ENCODE measurements at places on chromosomes 5 and 9.

GRCh38 chr9:86708918-86709835 is 238.1 kb downstream of the GAS1 start:
- H3K4me3 ChIP-seq, result no peak overlapping the region
- no peaks in the 10 kb centered on the region for H3K4me1 ChIP-seq
- no peaks in the 10 kb centered on the region for H3K36me3 ChIP-seq
- no peak for DNase-seq

DNA sequence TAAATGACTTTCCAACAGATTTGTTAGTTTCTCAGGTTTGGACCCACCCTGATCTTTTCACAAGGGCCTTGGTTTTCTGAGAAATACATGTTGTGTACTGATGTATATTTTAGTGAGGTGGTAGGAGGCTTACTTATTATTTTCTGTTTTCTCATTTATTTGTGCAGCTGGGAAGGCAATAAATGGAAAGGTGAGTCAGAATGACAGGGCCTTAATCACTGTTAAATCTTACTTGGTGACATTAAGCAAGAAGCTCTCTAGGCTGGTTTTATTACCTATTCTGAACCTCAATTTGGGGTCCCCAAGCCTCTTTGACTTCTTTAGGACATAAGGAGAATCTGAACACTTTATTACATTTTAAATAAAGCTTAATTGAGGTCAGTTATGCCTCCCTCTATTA is 214.0 kb upstream of the DAB2 start:
- no peaks in the 10 kb centered on the region for H3K27me3 ChIP-seq
- no peak overlapping the region for H3K27ac ChIP-seq
- peaks cover 1% of the 10 kb centered on the region for H3K4me1 ChIP-seq
- H3K4me3 ChIP-seq, result no peak overlapping the region
- H3K36me3 ChIP-seq, result no peaks in the 10 kb centered on the region

DNA sequence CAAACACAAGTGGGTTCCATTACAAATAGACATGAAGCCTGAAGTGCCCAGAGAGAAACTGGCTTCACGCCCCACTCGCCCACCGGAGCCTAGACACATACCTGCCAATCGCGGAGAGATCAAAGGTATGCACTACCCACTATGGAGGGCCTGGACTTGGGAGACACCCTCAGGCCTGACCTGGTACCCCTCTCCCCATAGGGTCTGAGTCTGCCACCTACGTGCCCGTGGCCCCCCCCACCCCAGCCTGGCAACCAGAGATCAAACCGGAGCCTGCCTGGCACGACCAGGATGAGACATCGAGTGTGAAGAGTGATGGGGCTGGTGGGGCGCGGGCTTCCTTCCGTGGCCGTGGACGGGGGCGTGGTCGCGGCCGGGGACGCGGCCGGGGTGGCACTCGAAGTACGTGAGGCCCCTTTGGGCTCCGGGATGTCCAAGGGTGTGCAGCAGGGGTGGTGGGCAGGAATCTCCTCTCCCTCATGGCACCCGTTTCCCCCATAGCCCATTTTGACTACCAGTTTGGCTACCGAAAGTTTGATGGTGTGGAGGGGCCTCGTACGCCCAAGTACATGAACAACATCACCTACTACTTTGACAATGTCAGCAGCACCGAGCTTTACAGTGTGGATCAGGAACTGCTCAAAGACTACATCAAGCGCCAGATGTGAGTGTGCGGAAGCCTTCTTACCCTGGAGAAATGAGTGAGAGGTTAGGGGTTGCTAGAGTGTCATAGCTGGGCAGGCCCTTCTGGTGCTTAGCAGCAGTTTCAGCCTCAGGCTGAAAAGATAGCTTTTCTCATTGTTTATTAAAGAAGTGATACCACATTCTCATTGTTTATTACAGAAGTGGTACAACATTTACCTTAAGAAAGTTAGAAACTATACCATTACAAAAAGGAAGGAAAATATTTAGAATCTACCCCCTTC is 38.7 kb downstream of the LARP1 start:
- H3K4me3 ChIP-seq, result no peak overlapping the region
- no peaks in the 10 kb centered on the region for H3K27me3 ChIP-seq
- DNase-seq, result no peak
- no peak overlapping the region for H3K27ac ChIP-seq
- H3K4me1 ChIP-seq, result no peaks in the 10 kb centered on the region

- DNase-seq, result no peak
- no peak overlapping the region for H3K27ac ChIP-seq
- H3K4me3 ChIP-seq, result no peak overlapping the region
- H3K36me3 ChIP-seq, result no peaks in the 10 kb centered on the region
- H3K27me3 ChIP-seq, result no peaks in the 10 kb centered on the region
Observed at GRCh38 chr9:38083858-38084555, 15.0 kb upstream of the SHB start.

GRCh38 chr5:80852331-80853245 is 107.6 kb upstream of the RASGRF2 start:
- H3K4me1 ChIP-seq, result no peaks in the 10 kb centered on the region
- no peaks in the 10 kb centered on the region for H3K27me3 ChIP-seq
- no peak overlapping the region for H3K27ac ChIP-seq
- H3K4me3 ChIP-seq, result no peak overlapping the region
- H3K36me3 ChIP-seq, result peaks cover 7% of the 10 kb centered on the region
- no peak for DNase-seq

- no peak overlapping the region for H3K27ac ChIP-seq
- H3K4me1 ChIP-seq, result no peaks in the 10 kb centered on the region
- no peaks in the 10 kb centered on the region for H3K27me3 ChIP-seq
- no peak for DNase-seq
Observed at GRCh38 chr5:123000731-123001130, 35.8 kb downstream of the PPIC start.

DNA sequence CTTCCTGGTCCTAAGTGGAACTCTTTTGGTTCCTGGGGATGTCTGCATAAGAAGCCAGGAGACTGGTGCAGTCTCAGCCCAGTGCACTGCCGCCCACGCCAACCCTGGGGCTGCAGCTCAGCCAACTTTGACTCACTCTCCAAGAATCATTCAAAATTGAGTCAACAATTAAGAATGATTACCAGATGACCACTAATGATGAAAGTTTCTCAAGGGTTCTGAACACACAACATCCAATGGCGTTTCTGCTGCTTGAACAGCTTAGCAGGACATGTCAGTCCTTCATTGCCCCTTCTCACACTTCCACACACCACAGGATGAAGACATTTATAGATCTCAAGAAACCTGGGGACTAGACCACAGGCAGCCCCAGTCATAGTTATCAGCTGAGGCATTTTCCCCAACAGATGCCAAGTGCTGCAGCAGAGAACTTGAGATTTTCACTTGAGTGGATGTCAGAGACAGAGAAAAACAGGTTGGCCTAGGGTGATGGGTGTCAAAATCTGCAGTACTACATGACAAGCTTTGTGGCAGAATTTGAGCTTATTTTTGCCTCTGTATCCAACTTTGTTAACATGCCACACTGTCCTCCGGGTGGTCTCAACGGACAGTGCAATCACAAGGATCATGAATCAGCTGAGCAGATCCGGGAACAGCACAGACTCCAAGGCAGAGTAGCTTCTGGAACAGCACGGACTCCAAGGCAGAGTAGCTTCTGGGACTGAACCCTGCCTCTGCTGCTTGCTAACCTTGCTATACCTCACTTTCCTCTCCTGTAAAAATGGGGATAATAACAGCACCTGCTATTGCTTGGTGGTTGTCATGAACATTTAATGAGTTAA is 356.1 kb downstream of the SPOCK1 start:
- no peak overlapping the region for H3K27ac ChIP-seq
- no peak overlapping the region for H3K4me3 ChIP-seq
- no peak for DNase-seq
- H3K4me1 ChIP-seq, result no peaks in the 10 kb centered on the region
- no peaks in the 10 kb centered on the region for H3K36me3 ChIP-seq

DNA sequence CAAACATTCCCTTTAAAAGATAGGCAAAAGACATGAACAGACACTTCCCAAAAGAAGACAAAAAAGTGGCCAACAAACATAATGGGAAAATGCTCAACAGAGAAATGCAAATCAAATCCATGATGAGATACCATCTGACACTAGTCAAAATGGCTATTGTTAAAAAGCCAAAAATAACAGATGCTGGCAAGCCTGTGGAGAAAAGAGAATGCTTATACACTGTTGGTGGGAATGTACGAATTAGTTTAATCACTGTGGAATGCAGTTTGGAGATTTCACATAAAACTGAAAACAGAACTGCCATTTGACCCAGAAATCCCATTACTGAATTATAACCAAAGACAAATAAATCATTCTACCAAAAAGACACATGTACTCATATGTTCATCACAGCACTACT is 58.3 kb upstream of the WDR41 start:
- no peaks in the 10 kb centered on the region for H3K36me3 ChIP-seq
- H3K27me3 ChIP-seq, result no peaks in the 10 kb centered on the region
- no peaks in the 10 kb centered on the region for H3K4me1 ChIP-seq
- H3K27ac ChIP-seq, result no peak overlapping the region

DNA sequence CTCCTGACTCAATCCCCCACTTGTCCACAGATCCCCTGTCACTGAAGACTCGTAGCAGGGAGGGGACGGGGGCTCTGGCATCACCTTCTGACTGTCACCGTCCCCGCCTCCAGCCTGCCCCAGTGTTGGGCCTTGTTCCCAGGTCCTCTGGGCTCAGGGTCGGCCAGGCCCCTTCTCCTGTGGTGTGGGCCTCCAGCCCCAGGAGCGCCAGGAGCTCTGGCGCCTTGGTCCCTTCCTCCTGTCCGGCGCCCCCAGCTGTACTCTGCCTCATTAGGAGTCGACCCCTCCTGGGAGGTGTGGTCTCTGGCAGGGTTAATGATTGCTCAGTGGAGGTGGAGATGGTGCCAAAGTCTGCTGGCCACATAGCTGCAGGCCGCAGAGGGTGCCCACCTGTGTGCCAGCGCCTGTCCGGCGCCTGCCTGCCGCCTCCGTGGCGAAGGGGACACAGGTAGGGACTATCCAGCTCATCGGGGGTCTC is at the start of gene CDHR2:
CDHR2 (plus strand) TSS at position 376 of the 478 bp plus-strand sequence. CDS start 16,011 bp downstream, outside the sequence.
- H3K4me3 ChIP-seq, result peak within 1 kb of the TSS; percentile 5
- no peaks in the 10 kb centered on the region for H3K27me3 ChIP-seq
- no peaks in the 10 kb centered on the region for H3K36me3 ChIP-seq
- peak; percentile 52 for DNase-seq
- peaks cover 5% of the 10 kb centered on the region for H3K4me1 ChIP-seq
- peak within 1 kb of the TSS; percentile 29 for H3K27ac ChIP-seq

DNA sequence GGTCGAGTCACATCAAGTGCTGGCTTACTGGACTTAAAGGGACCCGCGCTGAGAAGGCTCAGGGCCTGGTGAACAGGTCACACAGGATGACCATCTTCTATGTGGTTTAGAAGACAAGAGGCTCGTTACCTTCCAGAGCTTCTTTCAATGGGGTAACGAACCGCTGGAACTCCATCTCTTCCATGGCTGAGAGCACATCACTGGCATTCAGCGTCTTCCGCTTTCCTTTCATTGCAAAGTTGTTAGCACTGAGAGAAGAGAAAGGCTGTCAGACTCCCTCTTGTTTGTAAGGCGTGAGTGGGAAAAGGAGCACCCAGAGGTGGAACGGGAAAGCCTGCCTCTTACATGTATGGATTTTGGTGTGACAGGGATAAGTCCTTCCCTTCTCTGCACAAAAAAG is 994 bp downstream of the POLE3 start:
- peak overlapping the region; percentile 99 for H3K4me3 ChIP-seq
- no peaks in the 10 kb centered on the region for H3K36me3 ChIP-seq
- no peak for DNase-seq
- H3K4me1 ChIP-seq, result no peaks in the 10 kb centered on the region
- no peaks in the 10 kb centered on the region for H3K27me3 ChIP-seq
- H3K27ac ChIP-seq, result peak overlapping the region; percentile 96

- H3K27me3 ChIP-seq, result no peaks in the 10 kb centered on the region
- H3K4me3 ChIP-seq, result peak overlapping the region; percentile 53
- no peaks in the 10 kb centered on the region for H3K36me3 ChIP-seq
Observed at GRCh38 chr9:16871336-16872151, 1.1 kb upstream of the BNC2 start.

DNA sequence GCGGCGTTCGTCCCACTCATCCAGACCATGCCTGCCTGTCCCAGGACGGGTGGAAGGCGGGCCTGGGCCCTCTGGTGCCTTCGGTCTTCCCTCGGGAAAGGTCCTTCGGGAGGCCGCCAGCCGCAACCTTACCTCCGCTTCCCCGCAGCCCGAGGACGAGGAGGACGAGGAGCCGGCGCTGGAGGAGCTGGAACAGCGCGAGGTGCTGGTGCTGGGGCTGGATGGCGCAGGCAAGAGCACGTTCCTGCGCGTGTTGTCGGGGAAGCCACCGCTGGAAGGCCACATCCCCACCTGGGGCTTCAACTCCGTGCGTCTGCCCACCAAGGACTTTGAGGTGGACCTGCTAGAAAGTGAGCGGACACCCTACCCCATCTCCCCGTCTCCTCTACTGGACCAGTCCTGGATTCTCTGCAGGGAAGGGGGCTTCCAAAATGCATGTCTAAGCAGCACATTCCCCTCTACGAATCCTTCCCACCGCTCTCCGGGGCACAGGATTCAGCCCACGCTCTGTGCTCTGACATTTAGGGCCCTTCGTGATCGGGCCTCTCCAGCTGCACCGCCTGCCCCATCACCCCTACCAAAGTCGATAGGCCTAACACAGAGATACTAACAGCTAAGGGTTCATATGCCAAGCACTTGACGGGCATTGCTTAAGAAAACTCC is 1.1 kb downstream of the ARL10 start:
- H3K4me3 ChIP-seq, result no peak overlapping the region
- DNase-seq, result no peak
- H3K27me3 ChIP-seq, result no peaks in the 10 kb centered on the region
- H3K4me1 ChIP-seq, result peaks cover 22% of the 10 kb centered on the region

DNA sequence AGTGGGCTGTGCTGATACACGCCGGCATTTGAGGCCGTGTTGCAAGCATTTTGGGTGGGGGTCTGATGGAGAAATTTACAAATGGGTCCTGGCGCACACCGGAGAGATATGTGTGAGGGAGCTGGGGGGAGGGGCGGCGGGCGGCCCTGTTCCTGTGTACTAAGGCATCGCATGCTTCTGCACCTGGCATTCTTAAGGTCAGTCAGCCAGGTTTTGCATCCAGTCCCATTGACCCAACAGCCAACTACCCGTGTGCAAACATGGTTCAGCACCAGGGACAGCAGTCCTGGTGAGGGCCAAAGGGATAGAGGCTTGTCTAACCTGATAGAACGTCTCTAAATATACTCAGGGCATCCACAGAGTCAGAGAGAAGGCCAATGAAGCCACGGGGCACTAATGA is 839 bp downstream of the GABRG2 start:
- H3K4me3 ChIP-seq, result no peak overlapping the region
- peak; percentile 34 for DNase-seq
- no peak overlapping the region for H3K27ac ChIP-seq
- no peaks in the 10 kb centered on the region for H3K4me1 ChIP-seq
- no peaks in the 10 kb centered on the region for H3K36me3 ChIP-seq

- peaks cover 49% of the 10 kb centered on the region for H3K36me3 ChIP-seq
- no peaks in the 10 kb centered on the region for H3K27me3 ChIP-seq
- no peak overlapping the region for H3K4me3 ChIP-seq
- no peak for DNase-seq
- H3K27ac ChIP-seq, result peak overlapping the region; percentile 5
Observed at GRCh38 chr9:95017661-95018060, 291.2 kb downstream of the AOPEP start.

GRCh38 chr5:139886213-139886612 is 90.6 kb downstream of the PSD2 start:
- no peak overlapping the region for H3K27ac ChIP-seq
- H3K4me1 ChIP-seq, result no peaks in the 10 kb centered on the region
- no peak overlapping the region for H3K4me3 ChIP-seq
- no peaks in the 10 kb centered on the region for H3K36me3 ChIP-seq
